ENCODE measurements at places on chromosomes 4 and X.

- no peak for DNase-seq
Observed at GRCh38 chr4:7344636-7345155, 90.0 kb downstream of the PSAPL1 start.

- DNase-seq = no peak
Observed at GRCh38 chr4:33149658-33150524, 2429.7 kb downstream of the PCDH7 start.

GRCh38 chrX:49120091-49120490, 3.4 kb downstream of the GPKOW start:
- no peak for DNase-seq

DNA sequence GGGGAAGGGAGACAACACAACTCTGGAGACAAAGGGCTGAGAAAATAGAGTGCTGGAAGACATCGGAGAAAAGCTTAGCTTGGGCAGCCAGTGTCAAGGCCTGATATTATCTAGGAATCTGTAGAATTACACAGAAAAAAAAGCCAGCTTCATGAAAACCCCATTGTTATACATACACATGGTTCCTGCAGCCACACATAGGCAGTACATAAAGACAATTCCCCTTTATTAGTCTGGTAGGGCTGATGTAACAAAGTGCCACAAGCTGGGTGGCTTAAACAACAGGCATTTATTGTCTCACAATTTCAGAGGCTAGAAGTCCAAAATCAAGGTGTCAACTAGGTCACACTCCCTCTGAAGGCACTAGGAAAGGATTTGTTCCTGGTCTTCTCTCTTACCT, 503.5 kb downstream of the MID1IP1 start:
- DNase-seq = no peak
